Brain (organoid and tissue), 16 donors: ENCODE measurements at places on chromosomes 1 and 21. TPM values are rescaled to one million over a fixed set of nuclear protein-coding genes. Genes with fewer than 3 reads are reported as not detected.

The DCST2 gene
- polyA plus RNA-seq: 0.81 TPM

The APOBEC4 gene
- not detected for polyA plus RNA-seq

The PPM1J gene
- polyA plus RNA-seq: 1.6 TPM

The F13B gene
- not detected for polyA plus RNA-seq

The ZNF648 gene
- polyA plus RNA-seq: not detected

The C2CD2 gene
- polyA plus RNA-seq: 6.0 TPM

The LPAR3 gene
- polyA plus RNA-seq: 0.83 TPM
